ENCODE measurements at places on chromosomes 4 and X.

GRCh38 chr4:140952717-140953116 is 180.6 kb downstream of the RNF150 start:
- no peak for DNase-seq

DNA sequence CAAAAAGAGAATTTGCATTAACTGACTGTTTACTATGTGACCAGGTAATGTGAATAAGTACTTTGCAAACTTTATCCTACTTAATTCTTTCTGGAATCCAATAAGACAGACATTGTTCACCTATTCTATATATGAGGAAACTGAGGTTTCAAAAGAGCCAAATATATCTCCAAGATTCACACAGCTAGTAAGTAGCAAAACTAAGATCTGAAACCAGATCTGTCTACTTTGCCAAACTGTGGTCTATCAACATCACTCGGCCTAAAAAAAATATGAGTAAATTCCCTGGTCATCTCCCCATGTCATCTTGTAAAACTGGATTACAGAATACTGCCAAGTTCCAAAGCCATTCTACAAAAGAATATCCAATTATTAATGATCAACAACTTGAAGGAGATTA is 52.8 kb downstream of the ANAPC10 start:
- no peak for DNase-seq

GRCh38 chr4:124133753-124134152 is 578.8 kb downstream of the ANKRD50 start:
- DNase-seq: no peak

DNA sequence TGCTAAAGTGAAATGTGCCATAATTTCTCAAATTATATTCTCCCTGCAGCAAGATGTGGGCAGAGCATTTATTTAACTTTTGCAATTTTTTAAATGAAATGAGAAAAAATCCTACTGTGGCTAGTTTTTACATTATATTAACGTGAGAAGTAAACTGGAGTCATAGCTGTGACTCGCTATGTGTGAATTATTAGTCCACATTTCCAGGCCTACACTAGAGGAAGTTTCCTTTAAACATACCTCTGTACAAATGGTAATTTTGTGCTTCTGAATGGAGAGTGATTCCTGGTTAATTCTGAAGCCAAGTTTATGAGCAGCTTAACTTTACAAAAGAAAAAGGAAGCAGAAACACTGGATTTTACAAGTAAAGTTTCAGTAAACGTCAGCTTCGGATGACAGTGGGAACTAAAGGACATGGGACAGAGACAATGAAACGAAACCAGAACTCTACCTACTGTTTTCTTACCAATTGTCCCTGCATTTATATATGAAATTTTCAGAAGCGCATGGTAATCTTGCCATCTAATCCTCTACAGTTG is 72.4 kb downstream of the FBXO8 start:
- no peak for DNase-seq

GRCh38 chrX:110045421-110045820 is 42.5 kb downstream of the TMEM164 start:
- no peak for DNase-seq

DNA sequence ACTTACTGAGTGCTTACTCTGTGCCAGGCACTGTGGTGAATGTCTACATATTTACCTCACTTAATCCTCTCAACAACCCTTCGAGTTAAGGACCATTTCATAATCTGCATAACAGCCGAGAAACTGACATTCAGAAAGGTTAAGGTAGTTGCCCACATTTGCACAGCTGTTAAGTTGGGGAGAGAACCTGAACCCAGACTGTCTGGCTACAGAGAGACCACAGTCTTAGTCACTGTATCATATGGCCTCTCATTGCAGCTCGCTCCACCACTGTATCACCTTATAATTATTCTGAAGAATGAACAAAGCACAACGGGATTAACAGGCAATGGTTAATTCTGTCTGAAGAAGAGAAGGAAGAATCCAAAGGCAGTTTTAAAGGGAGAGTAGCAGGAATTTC is 98.5 kb downstream of the ADGRA3 start:
- DNase-seq: no peak

- DNase-seq: no peak
Measured at GRCh38 chr4:54930226-54930625, 195.2 kb downstream of the KDR start.

DNA sequence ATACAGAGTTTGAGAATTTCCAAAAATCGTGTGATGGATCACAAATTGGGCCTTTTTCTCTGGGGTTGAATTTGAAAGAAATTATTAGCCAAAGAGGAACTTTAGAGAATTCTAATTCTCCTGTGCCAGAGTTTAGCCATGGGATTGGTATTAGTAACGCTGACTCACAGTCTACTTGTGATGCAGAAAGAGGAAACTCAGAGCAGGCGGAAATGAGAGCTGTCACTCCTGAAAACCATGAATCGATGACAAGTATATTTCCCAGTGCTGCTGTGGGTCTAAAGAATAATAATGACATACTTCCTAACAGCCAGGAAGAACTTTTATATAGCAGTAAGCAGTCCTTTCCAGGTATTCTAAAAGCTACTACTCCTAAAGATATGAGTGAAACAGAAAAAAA is 64.9 kb downstream of the N4BP2 start:
- DNase-seq: no peak

GRCh38 chr4:4724321-4724720 is 135.1 kb upstream of the MSX1 start:
- DNase-seq: peak; percentile 49

DNA sequence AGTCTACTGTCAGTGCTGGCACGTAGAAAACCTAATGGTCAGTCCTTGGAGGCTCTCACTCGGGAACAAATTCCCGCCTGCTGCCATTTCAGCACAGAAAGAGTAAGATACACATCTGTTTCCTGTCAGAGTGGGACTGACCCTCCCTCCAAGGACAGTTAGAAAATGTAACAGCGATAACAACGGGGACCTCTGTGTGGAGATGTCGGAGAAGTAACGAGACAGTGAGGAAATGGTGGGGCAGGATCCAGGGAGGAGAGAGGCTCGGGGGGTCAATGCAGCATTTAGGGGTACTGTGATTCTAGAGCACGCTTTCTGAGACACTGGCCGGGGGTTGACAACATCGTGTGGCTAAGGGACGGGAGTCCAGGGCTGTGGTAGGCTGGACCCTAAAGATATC is 36.0 kb upstream of the SORCS2 start:
- peak; percentile 21 for DNase-seq

- no peak for DNase-seq
Measured at GRCh38 chr4:51831133-51831532, 11.8 kb upstream of the DCUN1D4 start.

DNA sequence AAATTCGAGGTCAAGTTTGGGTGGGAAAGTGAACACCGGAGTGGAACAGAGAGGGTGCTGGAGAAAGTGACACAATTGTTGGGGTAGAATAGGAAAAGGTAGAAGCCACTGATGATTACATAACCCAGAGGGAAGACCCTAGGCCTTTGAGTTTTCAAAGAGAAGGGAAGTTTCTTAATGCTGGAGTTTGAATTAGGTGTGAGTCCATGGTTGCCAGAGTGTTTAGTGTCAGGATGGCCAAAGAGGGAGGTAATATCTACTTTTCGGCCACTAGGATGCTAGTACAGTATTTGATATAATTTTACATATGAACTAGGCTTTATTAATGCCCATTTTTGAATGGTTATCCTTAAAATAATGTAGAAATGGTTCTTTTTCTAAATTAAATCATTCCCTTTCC is 5.4 kb downstream of the BCORL1 start:
- no peak for DNase-seq

GRCh38 chr4:7322166-7322991 is 112.4 kb downstream of the PSAPL1 start:
- DNase-seq: no peak

DNA sequence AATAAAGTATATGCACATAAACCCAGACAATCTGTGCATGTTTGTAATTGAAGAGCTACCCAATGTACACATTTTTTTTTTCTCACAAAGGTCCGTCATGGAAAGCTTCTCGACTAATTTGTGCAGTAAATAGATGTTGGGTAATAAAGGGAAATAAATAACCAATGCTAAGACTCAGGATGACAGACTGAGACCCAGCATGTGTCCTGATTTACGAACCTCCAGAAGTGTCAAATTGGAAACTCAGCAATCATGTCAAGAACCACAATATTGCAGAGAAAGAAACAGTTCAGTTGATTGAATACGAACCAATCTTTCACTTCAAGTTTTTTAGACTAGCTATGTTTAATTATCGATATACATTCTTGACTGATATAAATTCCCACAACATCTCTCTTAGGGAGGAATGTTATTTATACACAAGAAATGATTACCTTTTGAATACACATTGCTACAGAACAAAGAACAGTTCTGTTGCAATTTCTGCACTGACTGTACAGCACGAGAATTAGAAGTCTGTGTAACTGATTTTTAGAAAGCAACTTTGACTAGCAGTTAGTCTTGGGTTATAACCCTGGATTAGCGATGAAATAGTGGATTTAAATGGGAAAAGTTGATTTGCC is 625.6 kb upstream of the FTHL17 start:
- DNase-seq: no peak

DNA sequence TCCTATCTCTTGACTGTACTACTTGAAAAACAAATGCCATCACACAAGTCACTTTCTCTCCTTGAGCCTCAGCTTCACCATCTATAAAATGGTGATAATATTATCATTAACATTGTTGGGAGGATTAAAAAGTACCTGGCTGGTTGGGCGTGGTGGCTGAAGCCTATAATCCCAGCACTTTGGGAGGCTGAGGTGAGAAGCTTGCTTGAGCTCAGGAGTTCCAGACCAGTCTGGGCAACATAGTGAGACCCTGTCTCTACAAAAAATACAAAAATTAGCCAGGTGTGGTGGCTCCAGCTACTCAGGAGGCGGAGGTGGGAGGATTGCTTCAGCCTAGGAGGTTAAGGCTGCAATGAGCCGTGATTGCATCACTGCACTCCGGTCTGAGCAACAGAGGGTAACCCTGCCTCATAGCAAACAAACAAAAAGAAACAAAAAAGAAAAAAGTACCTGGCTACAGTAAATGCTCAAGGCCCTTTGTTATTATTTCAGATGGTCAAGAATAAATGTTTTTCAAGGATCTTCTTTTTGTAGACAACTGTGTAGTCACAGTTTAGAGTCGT is 120.3 kb downstream of the CHRNA9 start:
- DNase-seq: no peak

- no peak for DNase-seq
Measured at GRCh38 chr4:147596377-147596776, 20.8 kb upstream of the TMEM184C start.

DNA sequence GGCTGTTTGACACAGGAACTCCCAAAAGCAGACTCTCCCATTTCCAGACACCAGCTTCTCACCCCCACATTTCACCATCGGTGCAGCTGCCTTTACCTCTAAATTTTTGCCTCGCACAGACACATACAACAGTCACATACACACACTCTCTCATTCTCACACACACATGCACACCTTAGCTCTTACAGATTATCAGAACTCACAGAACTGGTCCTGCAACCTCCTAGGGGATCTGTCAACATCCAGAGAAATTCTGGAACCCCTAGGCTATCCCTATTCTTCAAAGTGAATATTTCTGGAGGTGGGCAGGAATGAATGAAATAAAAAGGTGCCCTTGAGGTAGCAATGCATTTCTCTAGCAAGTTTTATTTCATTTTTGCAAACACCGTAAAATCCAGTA is 4.1 kb downstream of the HS6ST2 start:
- no peak for DNase-seq

GRCh38 chr4:2570551-2571222 is 34.2 kb downstream of the FAM193A start:
- no peak for DNase-seq

DNA sequence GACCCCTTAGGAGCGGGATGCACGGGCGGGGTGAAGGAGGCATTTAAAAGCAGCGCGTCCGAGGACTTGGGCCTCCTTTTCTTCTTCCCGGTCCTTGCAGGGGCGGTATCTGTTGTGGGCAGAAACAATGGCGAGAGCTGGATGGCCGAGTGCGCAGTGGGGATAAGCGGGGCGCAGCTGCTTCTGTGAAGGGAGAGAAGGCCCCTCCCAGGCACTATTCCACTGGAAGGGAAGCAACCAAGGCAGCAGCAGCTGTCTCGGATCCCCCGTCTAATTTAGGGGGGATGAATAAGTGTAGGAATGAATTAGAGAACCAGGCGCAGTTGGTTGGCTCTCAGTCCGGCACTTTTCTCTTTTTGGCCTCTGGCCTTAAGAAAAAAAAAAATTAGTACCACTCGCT is 995 bp downstream of the SMARCA5 start:
- peak; percentile 78 for DNase-seq

- DNase-seq: no peak
Measured at GRCh38 chrX:136203438-136203837, 47.8 kb downstream of the MAP7D3 start.

DNA sequence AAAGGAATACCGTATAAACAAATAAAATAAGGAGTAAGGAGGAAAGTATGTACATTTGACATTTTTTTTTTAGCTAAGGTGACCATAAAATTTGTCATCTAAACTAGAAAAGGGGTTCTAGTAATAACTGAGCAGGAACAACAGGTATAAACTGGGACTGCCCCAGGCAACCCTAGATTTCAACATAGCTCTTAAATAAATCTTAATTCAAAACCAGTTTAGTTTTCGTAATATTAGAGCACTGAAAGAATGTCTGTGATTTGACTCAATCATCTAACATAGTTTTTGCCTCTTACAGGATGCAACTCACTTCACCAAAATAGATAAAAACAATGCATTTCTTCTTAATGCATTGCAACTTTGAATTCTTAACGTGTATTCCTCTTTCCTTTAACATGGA is 257.7 kb downstream of the ADAMTS3 start:
- DNase-seq: no peak

DNA sequence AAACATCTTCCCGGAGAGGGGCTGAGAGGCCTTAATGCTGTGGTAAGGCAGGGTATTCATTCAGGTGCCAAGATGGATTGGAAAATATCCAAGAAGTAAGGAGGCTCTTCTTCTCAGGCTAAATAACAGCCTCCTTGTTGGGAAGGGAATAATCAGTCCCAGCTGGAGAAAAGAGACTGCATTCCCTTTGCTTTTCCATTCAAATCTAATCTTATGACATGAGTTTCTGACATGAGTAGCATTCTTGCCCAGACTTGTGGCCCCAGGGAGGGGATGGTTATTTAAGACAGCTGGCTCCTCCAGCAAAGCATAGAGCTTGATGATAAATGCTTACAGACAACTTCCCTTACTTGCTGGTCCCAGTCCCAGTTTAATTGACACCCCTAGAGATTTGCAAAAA is 98.3 kb downstream of the DCLK2 start:
- DNase-seq: no peak

- no peak for DNase-seq
Measured at GRCh38 chr4:8150152-8151090, 8.2 kb downstream of the ABLIM2 start.

GRCh38 chrX:29044423-29045184 is 457.4 kb downstream of the IL1RAPL1 start:
- DNase-seq: no peak

GRCh38 chrX:143781103-143781502 is 60.6 kb upstream of the SPANXN2 start:
- no peak for DNase-seq

DNA sequence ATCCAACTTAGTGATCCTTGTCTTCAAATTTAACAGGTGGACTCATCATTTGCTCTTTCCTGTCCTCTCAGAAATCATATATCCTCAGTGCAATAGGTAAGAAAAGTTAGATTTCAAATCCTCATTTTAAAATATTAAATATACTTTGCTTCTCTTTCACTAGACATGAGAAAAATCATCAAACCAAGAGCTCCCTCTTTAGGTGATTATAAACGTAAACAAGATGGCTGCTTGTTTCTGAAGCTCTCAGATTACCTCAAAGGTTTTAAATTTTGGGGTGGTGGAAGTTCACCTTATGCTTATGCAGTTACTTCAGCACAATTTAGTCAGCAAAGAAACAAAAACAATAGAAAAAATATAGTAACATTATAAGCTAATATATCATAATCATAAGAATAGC is 27.3 kb downstream of the CSN3 start:
- no peak for DNase-seq
